ENCODE measurements at places on chromosomes 12 and 14.

DNA sequence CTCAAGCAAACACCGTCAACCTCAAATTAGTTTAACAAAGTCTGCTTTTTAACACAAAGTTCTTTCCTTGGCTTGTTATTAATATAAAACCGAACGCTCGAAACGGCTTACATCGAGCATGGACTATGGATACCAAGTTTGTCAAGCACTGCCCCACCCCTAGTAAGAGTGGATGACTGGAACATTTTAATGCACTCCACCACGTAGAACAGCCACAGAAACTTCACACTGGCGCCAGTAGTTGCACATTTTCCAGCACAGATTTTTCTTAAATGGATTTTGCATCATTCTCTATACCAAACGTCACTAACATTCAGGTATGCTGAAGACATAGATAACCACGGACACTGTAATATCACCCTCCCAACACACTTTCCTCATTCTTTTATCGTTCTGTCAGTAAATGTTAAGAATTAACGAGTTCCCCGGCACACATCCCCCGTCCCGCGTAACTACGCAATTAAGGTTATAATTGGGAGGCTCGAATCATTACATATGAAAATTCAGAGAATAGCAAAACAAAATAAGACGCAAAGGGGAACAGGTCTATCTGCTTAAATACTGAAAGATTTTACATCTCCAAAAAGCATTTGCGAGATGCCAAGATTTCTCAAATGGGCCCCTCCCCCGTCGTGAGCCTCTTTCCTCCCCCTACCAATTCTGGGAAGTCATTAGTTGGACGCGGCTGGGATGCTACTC, 990 bp downstream of the FERMT2 start:
- DNase-seq, result peak; percentile 42

- DNase-seq, result no peak
These were observed 1190.7 kb downstream of the FSCB start for GRCh38 chr14:43316427-43316826.

DNA sequence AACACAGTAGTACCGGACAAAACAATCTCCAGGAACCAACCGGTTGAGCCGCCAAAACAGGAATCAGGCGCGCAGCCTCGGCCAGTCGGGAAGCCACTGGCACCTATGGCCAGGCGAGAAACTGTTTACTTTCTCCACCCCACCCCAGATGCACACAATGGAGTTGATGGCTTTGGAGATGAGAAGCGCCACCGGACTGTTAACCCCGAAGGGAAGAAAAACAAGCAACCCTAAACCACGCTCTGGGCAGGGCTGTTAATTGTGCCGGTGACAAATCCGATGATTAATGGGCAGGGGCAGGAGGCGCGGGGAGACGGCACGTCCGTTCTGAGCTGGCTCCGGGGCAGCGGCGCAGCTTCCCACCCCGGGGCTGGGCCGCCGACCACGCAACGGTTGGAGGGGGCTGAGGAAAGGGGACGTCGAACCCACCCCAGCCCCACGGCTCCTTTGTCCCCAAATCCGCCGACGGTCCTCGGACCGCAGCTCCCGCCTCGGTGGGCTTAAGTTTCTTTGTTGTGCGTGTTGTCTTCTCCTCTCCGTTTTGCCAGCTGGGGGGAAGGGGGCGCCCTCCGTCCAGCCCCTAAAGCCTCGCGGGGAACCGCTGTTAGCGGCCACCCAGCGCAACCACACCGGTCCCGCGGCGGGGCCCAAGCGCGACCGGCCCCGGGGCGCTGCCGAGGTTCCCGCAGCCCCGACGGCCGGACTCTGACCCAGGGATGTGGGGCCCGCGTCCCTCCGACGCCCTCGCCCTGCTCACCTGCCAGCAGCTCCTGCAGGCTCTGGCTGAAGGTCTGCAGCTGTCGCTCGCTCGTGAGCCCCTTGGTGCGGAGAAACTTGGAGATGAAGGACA, 790 bp downstream of the BTG1 start:
- DNase-seq, result peak; percentile 36

DNA sequence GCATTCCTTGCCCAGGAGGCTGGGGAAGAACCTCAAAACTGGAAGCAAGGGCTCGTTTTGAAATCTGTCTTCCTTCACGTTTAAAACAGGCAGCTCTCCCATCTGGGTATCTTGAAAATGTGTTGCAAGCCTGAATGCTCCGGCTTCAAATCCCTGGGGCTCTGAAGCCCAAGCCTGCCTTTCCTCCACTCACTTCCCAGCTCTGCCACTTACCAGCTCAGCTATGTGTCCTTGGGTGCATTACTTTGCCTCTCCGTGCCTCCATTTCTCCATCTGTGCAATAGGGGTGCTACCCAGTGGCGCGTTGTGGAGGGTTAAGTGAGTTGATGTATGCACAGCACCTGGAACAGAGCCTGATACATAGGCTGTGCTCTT, 97.6 kb downstream of the GCH1 start:
- DNase-seq, result no peak

DNA sequence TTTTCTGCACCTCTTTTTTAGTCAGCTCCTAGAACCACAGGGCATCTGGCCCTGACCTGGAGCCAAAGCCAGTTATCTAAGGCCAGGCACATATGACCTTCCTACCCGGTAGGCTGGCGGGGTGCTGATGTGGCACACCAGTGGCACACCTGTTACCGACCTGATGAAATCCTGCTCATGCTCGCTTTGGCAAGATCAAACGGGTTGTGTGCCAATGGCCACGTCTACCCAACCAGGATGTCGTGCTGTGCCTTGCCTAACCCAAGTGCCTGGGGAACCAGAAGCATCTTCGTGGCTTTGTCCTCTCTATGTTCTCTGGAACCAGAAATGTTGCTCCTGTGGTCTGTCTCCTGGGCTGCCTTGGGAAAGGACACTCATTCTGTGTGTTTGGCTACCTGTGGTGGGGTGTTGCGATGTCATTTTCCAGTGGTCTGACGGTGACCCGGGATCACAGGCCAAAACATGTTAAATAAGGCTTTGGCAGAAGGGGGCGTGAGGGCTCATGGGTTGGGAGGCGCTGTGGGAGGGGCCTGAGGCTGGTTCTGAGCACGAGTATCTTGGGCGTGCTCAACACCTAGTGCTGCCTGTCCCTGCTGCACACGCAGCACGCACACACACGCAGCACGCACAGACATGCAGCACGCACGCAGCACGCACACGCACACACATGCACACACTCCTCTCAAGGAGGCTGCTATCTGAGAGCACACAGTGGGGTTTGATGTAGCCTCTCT, 27.9 kb downstream of the CCNK start:
- peak; percentile 8 for DNase-seq

DNA sequence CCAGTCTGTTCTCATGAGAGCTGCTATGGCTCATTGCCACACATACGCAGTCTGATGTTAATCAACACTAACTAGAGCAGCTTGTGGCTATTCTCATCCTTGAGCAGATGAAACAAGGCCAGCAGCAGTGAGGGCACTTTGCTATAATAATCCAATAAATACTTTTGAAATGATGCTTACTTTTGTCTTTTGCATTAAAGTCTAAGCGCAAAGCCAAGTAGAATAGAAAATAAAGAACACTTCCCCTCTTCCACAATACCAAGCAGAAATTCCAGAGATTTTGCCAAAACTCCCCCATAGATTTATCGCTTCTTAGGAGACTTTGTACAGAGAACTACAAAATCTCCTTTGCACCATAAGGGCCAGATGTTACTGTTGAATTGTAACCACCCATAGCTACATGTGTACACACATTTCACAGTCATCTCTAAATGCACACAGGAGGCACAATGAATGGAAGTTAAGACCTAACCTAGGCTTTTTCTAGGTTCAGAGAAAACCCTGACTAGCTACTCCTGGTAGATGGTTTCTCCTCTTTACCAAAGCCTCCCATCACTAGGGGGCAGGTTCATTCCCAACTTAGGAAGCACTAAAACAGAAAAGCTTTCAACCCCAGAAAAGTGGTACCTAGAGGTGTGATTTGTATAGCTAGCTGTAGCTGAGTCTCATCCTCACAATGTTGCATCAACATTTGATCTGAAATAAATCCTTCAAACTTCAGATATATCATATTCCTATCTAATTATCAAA, 119.3 kb downstream of the HMGA2 start:
- no peak for DNase-seq

DNA sequence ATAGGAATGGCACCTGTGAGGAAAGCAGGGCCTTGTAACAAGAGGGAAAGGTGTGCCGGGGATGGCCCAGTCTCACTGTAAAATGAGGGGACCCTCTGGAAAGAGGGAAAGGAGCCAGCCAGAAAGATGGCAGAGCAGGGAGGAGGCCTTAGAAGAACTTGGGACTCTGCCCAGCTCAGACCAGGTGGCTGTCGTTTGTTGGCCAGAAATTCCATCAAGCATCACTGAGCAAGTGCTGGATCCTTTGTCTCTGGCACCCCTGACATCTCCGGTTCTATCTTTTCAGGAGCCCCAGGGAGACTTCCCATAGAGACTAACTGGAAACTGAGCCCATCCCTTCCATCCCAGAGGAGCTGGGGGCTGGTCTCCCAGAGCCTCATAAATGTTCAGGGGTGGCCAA, 43.3 kb downstream of the DEGS2 start:
- DNase-seq, result no peak

All from HEK293T (cell line).